Hindlimb muscle (tissue), 1 donor: ENCODE measurements at places on chromosomes 5 and 9.

- DNase-seq = no peak
Measured at GRCh38 chr9:124493794-124494479, 13.3 kb downstream of the NR5A1 start.

DNA sequence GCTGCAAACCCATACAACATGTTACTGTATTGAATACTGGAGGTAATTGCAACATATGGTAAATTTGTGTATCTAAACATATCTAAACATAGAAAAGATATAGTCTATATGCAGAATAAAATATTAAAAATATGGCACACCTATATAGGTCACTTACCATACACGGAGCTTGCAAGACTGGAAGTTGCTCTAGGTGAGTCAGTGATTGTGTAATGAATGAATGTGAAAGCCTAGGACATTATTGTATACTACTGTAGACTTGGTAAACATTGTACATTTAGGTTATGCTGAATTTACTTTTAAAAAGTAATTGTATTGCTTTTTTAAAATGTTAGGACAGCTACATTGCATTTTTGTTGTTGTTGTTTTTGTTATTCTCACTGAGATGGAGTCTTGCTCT lies 968.8 kb downstream of the TLE1 start:
- DNase-seq = no peak

GRCh38 chr5:93873211-93873736 lies 131.9 kb upstream of the POU5F2 start:
- DNase-seq = no peak

DNA sequence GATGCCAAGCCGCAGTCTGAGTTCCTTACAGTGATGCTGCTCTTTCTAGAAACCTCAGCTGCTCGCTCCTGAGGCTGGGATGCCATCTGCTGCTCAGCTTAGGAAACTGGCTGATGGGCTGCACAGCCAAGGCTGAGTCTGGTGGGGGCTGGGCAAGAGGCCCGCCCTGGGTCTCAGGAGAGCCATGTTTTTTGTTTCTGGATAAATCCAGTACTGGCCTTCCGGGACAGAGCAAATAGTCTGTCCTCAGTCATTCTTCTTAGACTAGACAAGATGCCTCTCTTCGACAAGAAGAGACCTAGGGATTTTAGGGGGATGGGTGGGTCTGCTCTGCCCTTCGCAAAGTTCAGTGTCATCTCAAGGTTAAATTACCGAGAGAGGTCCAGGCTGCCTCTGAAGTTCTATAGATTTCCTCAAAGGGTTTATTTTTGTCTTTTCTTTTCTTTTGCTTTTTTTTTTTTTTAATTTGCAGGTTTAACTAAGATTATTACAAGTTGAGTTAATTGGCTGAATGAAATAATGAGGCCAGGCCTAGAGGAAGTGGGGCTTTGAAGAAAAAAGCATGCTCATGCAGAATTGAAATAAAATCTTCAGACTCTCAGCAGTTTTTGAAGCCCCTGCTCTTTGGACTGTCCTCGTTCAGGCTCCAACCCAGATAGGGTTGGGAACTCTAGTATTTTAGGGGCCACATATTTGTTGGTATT lies 30.6 kb upstream of the MATR3 start:
- peak; percentile 86 for DNase-seq

- DNase-seq = no peak
Measured at GRCh38 chr5:93058309-93058708, 522.7 kb downstream of the NR2F1-AS1 start.

- no peak for DNase-seq
Measured at GRCh38 chr9:14343261-14344031, 29.5 kb upstream of the NFIB start.

DNA sequence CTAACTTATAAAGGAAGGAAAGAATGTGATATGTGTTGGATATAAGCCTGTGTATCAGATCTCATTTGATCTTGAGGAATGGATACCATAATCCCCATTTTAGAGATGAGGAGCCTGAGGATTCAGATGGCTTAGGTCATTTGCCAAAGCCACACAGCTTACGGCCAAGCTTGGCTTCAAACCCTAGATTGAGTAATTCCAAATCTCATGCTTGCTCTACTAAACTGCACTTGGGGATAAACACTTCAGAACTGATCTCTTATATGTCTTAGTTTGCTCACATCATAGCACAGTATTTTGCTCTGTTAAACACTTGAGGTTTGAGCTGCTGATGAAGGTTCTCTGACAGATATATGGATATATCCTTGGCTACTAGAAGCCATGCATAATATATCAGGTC lies 504.4 kb downstream of the NTRK2 start:
- DNase-seq = no peak

DNA sequence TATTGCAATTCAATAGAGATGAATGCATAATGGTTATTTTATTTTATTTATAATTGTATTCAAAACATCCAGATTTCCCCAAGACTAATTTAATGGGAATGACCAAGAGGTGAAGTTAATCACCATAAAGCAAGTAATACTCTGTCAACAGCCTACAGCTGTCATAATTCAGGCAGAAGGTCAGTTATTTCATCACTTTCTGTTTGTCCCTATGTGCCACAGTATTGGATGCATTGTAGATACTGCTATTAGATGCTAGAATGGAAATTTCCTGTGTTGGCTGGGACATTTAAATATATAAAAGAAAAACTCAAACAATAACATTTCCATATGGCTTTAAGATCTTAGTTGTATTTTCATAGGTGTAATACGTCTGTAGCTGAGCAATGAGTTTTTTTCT lies 56.7 kb upstream of the MINAR2 start:
- peak; percentile 31 for DNase-seq

GRCh38 chr5:54469622-54470021 lies 14.1 kb downstream of the HSPB3 start:
- no peak for DNase-seq
